Activated CD8-positive, alpha-beta memory T cell treated with anti-CD3 and anti-CD28 coated beads for 4 hours (primary cell): ENCODE measurements at places on chromosomes 5 and 9.

GRCh38 chr5:147190331-147190730 lies 44.5 kb upstream of the STK32A start:
- no peak for DNase-seq

GRCh38 chr5:157855404-157855994 lies 3.4 kb downstream of the CLINT1 start:
- DNase-seq = no peak

- DNase-seq = no peak
Measured at GRCh38 chr9:2307480-2307879, 292.3 kb downstream of the SMARCA2 start.

GRCh38 chr5:151074557-151074956 lies 6.3 kb downstream of the TNIP1 start:
- no peak for DNase-seq

DNA sequence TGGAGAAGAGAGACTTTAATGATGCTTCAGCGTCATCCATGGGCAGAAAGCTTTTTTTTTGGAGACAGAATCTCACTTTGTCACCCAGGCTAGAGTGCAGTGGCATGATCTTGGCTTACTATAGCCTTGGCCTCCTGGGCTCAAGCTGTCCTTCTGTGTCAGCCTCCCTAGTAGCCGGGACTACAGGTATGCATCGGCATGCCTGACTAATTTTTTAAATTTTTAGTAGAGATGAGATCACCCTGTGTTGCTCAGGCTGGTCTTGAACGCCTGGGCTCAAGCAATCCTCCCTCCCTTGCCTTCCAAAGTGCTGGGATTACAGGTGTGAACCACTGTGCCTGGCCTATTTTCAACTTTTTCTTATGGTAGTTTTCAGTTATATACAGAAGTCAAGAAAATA lies 23.2 kb downstream of the SPIN1 start:
- no peak for DNase-seq
